Nasal cavity respiratory epithelium epithelial cell of viscerocranial mucosa (primary cell): ENCODE measurements at places on chromosomes 13 and 19. TPM values are rescaled to one million over a fixed set of nuclear protein-coding genes. Genes with fewer than 3 reads are reported as not detected.

The CGB8 gene
- total RNA-seq = not detected in 2 replicates

The ZNF534 gene
- total RNA-seq = under 0.01 and 0.07 TPM in 2 replicates

The ZNF738 gene
- 2.4 and 3.8 TPM in 2 replicates for total RNA-seq

The PAK4 gene
- 4.1 and 17.2 TPM in 2 replicates for total RNA-seq

The GZMM gene
- not detected in 2 replicates for total RNA-seq

The LPAR2 gene
- total RNA-seq = 4.8 and 11.0 TPM in 2 replicates

The FGF21 gene
- total RNA-seq = 0.21 and 0.34 TPM in 2 replicates

The ZNF850 gene
- total RNA-seq = 1.4 and 2.2 TPM in 2 replicates

The ZNF91 gene
- 21.2 and 36.9 TPM in 2 replicates for total RNA-seq

The DLEU7 gene
- not detected in 2 replicates for total RNA-seq

The SOX21 gene
- total RNA-seq = under 0.01 and 0.21 TPM in 2 replicates

The LRRC25 gene
- total RNA-seq = 0.07 TPM in 1 of 2 replicates, not detected in the other

The PNMA8A gene
- total RNA-seq = 4.7 and 5.8 TPM in 2 replicates

The CD37 gene
- not detected in 2 replicates for total RNA-seq

The ZNF625 gene
- 4.8 and 10.3 TPM in 2 replicates for total RNA-seq

The GJA3 gene
- total RNA-seq = under 0.01 and 0.43 TPM in 2 replicates

The MEIOSIN gene
- not detected in 2 replicates for total RNA-seq

The CGB2 gene
- total RNA-seq = not detected in 2 replicates

The LGALS7B gene
- 263 and 754 TPM in 2 replicates for total RNA-seq

The SIGLEC12 gene
- not detected in 2 replicates for total RNA-seq

The PNMA8B gene
- total RNA-seq = under 0.01 and 0.07 TPM in 2 replicates

The DZIP1 gene
- total RNA-seq = 4.8 and 6.5 TPM in 2 replicates

The ATP11A gene
- total RNA-seq = 7.2 and 23.2 TPM in 2 replicates

The FGF14 gene
- under 0.01 TPM in 2 replicates for total RNA-seq

The PSG7 gene
- not detected in 2 replicates for total RNA-seq

The ZNF491 gene
- total RNA-seq = 0.34 and 1.6 TPM in 2 replicates

The SLC10A2 gene
- total RNA-seq = not detected in 2 replicates
